Activated CD4-positive, alpha-beta T cell treated with anti-CD3 and anti-CD28 coated beads, Interleukin-2, amount 10 ng/mL, durations not matched to agents 24 days and 14 days (primary cell): ENCODE measurements at places on chromosomes 3 and 15.

DNA sequence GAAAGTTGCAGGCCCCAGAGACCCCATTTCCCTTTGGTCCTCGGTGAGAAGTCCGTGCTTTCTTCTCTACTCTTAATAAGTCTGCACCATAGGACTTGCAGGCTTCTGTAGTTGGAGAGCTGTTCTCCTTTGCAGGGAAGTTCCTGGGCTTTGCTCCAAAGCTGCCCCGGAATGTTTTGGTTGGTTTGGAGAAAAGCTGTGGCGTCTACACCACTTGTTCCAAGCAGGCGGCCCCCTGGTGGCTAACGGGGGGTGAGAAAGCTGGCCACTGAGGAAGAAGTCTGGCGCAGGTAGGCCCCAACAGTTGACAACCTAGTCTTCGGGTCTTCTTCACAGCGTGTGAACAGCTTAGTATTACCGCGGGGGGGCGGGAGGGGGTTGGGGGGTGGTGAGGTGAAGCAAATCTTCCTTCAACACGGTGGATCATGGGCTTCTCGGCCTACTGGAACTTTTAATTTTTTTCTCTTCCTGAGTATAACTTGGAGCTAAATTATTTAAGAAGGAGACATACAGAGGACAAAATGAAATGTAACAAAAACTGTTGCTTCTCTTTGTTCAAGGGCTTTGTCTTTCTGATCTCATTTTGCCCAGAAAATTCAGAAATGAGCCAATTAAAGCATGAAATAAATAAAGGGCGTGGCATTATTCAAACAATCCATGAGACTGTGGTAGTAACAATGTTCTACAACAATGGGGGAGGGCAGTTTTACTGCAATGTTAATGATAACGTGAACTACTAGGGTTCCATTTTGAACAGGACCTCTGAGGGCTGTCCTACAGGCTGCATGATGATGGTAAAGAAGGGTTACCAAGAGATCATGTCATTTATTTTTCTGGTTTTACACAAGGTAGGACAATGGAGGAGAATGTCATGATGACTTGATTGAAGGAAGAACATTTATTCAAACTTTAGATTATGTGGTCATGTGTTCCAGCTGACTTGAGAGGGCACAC is 2.2 kb upstream of the THRB start:
- no peak for DNase-seq

GRCh38 chr15:83854950-83855707 is 201.2 kb downstream of the ADAMTSL3 start:
- no peak for DNase-seq

- DNase-seq = no peak
These were observed 27.5 kb downstream of the NR1I2 start for GRCh38 chr3:119809249-119810017.

DNA sequence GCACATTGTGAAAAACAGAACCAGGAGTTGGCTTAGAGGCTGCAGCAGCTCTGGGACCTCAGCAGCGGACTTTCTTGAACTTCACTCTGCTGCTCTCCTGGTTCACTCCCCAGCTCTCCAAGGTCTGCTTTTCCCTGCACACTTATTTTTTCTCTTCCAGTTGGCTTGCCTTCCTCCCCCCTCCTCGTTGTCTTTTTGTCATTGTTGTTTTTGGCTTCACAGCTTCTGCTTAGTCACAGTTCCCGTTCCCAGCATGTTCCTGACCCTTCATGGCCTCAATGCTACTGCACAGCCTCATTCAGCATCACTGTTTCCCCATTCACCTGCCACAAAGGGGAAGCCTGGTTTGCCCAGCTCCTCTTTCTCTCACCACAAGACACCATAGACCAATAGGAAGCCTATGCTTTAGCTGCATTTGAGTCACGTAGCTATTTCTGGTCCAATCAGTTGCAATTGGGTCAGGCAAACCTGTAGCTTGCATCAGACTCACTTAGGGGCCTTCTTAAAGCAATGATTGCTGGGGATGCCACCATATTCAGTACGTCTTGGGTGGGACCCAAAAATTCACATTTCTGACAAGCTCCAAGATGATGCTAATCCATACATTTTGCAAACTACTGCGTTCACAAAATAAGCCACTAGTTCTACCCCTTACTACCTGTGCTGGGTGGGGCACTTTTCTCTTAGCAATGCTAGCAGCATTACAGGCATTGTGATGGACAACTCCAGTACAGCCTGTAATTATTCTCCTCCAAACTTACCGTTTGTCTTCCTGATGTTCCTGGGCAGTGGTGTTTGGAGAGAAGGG is 7.8 kb upstream of the SUMF1 start:
- DNase-seq = peak; percentile 63

DNA sequence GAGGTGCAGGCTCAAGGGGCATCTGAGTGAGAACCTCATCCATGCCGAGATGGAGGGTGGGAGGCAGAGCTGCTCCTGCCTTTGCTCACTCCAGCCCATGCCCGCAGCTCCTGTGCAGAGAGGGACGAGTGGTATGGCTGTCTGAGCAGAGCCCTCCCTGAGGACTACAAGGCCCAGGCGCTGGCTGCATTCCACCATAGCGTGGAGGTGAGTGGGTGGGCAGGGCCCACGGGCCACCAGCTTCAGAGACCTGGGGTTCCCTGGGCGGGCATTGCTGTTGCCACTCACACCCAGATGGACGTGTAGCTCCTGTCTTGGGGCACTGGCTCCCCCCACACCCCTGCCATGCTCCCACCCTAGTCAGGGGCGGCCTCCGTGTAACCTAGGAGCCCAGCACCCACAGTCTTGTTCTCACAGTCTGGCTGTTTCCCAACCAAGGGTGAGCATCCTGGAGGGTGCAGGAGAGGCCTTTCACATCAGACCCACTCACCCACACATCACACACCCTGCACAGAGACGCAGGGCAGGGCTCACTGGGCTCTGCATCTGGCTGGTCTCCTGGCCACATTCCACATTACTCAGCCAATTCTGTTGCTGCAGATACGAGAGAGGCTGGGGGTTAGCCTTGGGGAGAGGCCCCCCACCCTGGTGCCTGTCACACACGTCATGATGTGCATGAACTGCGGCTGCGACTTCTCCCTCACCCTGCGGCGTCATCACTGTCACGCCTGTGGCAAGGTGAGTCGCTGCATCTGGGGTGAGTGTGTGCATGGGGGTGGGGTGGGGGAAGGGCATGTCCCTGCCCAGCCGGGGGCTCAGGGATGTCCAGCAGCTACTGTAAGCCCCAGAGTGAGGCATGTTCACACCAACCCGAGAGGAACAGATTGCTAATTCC is 25.3 kb upstream of the NR2C2 start:
- no peak for DNase-seq

GRCh38 chr3:128760881-128761280 is 34.9 kb downstream of the RAB7A start:
- no peak for DNase-seq

DNA sequence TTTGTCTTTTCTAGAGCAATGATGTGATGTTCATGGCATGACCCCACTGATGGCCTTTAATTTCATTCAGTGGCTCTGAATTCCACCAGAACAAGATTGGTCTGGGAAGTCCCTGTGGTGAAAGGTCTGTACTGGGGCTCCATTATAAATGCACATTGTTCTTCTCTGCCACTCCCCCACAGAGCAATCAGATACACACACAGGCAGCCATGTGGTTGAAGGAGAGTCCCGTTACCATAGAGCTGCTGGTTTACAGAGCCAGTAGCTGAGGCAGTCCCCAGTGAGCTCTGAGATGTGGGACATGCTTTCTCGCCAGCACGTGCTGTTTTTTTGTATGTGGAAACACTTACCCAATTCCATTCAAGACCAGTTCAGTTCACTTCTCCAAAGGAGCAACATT is 172.7 kb upstream of the TRIM42 start:
- no peak for DNase-seq

- no peak for DNase-seq
These were observed 737.4 kb downstream of the ZNF385D start for GRCh38 chr3:21013566-21013965.

GRCh38 chr15:40320409-40320808 is 3.1 kb upstream of the INAFM2 start:
- DNase-seq = no peak

GRCh38 chr15:73325191-73325861 is 43.4 kb downstream of the HCN4 start:
- peak; percentile 63 for DNase-seq

GRCh38 chr3:158652463-158652862 is 8.1 kb downstream of the GFM1 start:
- peak; percentile 32 for DNase-seq

- DNase-seq = no peak
These were observed 28.9 kb upstream of the CD200R1L start for GRCh38 chr3:112875561-112875960.

DNA sequence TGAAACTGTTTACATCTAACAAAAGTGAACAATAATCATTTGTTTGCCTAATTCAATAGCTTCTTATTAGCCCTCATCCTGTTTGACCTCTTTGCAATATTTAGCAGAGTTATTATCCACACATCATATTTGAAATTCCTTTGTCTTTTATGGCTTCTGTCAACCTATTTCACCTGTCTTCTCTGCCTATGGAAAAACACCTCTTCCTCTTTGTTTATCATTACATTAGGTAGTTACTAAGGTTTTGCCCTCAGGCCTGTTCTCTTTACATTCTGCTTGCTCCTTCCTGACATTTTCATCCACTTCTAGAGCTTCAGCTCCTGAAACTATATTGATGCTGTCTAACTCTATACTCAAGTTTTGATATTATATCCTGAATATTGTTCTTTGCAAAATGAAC is 183.0 kb downstream of the SUCNR1 start:
- no peak for DNase-seq

DNA sequence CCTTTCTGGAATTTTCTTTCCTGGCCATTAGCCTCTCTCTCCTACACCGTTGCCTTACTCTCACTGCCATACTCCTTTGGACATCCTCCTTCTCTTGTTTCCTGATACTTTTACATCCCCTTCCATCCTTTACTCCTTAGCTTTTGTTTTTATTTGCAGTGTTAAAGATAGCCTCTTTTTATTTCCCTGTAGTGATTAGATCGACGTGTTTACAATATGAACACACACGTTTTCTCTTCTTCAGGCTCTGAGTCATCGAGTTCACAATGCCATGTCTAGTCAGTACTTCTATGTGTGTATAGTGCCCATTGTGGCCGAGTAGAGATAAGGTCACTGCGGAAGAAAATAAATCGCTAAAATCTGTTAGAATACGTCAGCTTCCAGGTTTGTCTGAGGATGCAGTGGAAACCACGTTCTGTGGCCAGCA is 208.5 kb downstream of the LPP start:
- DNase-seq = no peak

DNA sequence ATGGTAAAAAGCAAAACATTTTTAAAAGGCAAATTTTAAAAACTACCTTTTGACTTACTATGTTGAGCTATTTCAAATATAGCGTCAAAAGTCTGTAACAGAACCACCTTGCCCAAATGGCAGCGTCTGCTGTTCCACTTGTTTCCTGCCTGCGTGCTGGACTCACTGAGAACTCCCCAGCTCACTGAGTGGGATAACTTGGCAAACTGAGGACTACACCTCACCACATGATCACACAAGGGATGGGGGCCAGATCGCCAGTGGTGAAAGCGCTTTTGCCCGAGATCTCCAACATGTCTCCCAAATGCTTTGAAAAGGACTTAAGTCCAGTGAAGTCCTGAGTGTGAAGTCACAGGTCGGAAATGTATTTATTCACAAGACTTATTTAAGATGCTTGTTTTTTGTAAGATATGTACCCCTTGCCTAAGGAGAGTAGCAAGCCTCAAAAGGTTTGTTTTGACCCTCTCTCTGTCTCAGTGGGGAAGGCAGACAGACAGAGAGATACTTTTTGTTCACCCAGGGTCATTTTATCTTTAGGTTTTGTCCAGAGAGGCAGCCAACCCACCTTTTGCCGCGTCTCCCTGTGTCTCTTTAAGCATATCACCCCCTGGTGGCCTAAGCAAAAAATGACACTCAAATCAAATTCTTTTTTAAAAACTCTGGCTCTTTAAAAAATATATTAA is 192.6 kb downstream of the PDZRN3 start:
- DNase-seq = peak; percentile 60

GRCh38 chr3:25573386-25574171 is 91.1 kb downstream of the TOP2B start:
- no peak for DNase-seq

DNA sequence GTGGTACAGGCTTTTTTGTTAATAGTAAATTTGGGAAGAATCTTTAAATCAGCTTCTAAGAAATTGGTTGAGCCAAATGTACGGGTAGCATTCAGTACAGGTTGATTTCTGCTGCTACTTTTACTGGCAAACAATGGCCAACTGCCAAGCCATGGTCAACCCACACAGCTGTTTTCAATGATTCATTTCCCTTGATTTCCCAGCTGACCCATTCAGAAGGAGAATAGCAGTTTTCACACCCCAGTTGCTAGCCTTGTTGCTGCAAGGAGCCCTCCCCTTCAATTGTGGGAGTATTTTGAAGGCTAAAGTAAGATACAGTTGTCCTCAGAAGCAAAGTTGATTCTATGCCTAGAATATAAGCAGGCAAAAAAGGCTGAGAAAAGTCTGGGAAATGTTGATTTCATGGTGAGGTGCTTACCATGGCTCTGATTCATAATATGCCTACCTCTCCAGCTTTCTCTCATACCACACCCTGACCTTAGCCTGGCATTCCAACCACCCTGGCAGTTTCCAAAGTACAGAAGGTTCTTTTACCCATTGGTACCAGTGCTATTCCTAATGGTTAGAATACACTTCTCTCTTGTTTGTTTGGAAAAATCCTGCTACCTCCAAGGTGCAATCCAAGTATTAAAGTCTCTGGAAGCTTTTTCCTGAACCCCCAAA is 320.3 kb upstream of the TGFBR2 start:
- DNase-seq = no peak

DNA sequence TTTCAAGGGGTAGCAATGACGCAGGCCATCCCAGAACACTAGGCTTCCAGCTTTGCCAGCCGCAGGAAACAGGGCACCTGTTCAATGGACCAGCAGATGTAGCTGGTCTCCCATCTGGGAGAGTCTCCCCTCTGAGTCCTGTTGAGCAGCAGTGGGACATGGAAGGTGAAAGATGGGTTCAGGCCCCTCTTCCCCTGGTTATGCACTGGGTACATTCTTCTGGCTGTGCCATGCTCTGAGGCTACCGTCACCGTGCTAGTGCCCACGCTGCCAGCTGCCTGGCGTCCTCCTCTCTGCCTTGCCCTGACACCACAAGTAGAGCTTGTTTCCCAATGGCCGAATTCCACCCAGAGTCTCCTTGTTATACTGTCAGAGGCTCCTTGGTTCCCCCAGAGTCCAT is 63.1 kb downstream of the TLE3 start:
- DNase-seq = no peak

DNA sequence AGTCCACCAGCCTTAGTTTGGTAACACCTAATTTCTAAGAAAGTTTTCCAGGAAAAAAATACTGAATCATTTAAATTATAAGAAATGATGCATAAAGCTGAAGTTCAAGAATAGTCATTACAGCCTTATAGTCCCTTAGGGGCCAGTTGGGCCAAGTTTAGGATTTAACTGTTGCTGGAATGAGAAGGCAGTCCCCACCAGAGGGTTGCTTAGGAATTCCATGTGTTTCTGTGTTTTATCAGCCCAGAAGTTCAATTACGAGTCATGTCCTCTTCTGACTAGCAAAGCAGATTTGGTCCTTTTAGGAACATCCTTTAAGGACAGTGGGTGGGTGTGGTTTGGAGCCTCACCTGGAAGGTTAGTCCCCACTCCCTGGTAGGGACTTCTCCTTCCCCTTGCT is 57.0 kb upstream of the NR2E3 start:
- DNase-seq = no peak
